ENCODE measurements at places on chromosomes 3 and 15. TPM values are rescaled to one million over a fixed set of nuclear protein-coding genes. Genes with fewer than 3 reads are reported as not detected.

The ZNF609 gene
- total RNA-seq, result 19.5 TPM

The TIGIT gene
- total RNA-seq, result not detected

The BCHE gene
- total RNA-seq, result 11.1 TPM

The NR2E3 gene
- not detected for total RNA-seq

The ARIH2 gene
- total RNA-seq, result 64.4 TPM

The EPHA6 gene
- not detected for total RNA-seq

The HEG1 gene
- 113 TPM for total RNA-seq

The DPPA4 gene
- not detected for total RNA-seq

The KY gene
- 1.6 TPM for total RNA-seq

The TUSC2 gene
- total RNA-seq, result 11.2 TPM

The SEMA6D gene
- total RNA-seq, result 6.6 TPM

The AP2M1 gene
- 506 TPM for total RNA-seq

The ATP11B gene
- 65.8 TPM for total RNA-seq

The CAND2 gene
- 16.9 TPM for total RNA-seq

The CCR8 gene
- not detected for total RNA-seq

The SERPINI2 gene
- total RNA-seq, result not detected

The OXTR gene
- total RNA-seq, result 0.15 TPM

Measured in smooth muscle cell of trachea (primary cell).